ENCODE measurements at places on chromosomes 2 and 18.

GRCh38 chr2:136016836-136017235, 31.4 kb upstream of the DARS1 start:
- DNase-seq: no peak

DNA sequence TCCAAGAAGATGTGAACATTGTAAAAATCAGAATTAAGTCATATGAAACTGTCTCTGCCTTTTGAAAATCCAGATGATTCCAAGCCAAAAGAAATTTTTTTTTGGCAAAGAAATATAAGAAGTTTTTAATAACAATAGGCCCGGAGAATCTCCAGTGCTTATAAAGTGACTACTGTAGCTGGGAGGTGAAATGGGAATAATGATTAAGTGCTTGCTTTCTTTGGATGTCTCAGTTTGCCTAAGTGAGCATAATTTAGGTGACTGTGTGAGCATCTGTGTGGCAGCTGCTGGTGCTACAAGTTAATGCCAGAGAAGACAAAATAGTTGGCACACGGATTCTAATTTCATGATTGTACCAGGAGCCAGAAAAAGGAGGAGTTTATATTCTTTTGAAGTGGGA, 185.0 kb downstream of the LTBP1 start:
- DNase-seq: no peak

DNA sequence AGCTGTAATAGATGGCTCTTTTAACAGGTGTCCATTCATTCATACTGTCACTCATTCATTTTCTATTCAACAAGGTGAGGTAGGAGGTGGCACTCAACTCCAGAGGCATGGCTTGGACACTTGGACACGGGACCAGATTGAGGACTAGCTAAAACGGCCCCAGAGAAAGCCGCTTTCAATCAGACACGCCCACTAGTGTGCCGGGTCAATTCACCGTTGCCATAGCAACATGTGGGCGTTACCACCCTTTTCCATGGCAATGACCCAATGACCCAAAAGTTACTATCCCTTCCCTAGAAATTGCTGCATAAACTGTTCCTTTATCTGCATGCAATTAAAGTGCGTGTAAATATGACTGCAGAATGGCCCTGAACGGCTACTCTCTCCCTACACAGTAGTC, 49.2 kb upstream of the LGALSL start:
- DNase-seq: no peak

DNA sequence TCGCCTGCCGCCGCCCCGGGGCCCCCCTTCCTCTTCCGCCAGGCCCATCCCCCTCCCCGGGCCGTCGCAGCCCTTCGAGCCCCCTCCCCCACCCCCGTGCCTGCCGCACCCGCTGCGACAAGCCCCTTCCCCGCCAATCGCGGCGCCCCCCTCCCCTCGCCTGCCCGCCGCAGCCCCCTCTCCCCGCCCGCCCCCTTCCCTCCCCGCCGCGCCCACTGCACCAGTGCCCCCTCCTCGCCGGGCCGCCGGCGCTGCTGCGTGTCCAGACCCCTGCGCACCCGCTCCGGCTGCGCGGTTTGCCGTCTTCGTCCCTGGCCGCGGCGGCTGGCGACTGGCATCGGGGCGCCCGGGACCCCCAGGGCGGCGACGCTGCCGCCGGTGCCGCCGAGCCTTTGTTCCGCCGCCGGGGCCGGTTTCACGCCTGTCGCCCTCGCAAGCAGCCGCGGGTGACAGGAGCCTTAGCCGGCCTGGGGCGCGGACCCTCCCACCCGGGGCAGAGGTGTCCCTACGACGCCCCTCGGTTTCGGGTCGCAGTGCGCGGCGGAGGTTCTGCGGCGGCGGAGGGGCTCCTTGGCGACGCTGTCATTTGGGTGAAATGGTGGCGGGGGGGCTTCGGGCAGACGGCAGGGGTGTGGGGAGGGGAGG, 18.1 kb downstream of the GPC1 start:
- no peak for DNase-seq

DNA sequence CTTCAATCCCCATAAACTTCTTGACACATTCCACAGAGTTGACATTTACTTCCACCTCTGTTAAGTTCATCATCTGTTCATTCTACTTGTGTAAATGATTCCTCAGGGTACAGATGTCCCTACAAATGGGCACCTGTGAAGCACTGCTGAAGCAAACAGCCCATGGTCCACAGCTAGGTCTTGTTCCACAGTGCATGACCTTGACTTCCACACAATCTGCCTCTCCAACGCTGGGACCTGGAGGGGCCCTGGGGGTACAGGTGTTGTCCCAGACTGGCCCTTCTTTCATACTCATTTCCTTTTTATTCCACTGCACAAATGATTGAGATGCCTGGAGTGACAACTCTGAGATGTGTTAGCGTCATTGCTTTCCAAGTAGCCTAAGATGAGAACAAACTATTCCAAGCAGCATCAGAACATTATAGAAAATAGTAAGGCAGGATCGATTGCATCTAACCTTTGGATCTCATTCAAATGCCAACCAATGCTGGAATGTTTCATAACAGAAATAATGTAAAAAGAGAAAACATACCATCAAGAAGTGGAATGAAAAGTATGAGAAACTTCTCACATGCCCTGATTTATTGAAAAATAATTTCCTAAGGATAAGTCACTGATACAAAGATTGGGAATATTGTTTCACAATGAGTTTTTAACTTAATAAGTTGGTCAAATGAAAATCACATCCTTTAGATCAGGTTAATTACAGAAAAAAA, 31.2 kb downstream of the PIEZO2 start:
- DNase-seq: no peak

GRCh38 chr2:191056228-191056627, 42.3 kb upstream of the STAT1 start:
- no peak for DNase-seq

GRCh38 chr2:8110716-8111115, 571.1 kb upstream of the ID2 start:
- no peak for DNase-seq

GRCh38 chr2:46339200-46339599, 42.0 kb downstream of the EPAS1 start:
- no peak for DNase-seq

GRCh38 chr18:50284255-50284885, 3.0 kb upstream of the MBD1 start:
- DNase-seq: no peak

DNA sequence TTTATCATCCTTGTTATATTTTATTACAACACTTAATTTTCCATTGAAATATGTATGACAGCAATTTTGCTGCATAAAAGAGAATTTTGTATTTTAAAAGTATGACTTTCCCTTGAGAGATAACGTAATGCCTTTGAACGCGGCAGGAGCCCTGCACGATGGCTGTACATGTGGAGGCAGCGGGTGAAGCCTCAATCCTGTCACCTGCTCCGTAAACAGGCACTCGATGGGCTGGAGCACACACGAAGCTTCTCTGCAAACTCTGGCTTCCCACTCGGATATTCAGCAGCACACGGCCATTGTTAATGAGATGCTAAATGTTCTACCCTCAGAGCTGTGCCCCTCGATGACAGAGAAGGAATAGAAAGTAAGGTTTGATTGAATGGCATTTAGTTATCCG, 184.4 kb downstream of the RTP5 start:
- no peak for DNase-seq

GRCh38 chr2:37583867-37584266, 87.6 kb downstream of the CDC42EP3 start:
- DNase-seq: no peak

All from stimulated activated CD4-positive, alpha-beta T cell treated with anti-CD3 and anti-CD28 coated beads, Interleukin-4, amount 100 ng/mL, for 48 hours (primary cell).